Upper lobe of right lung (tissue), 1 donor: ENCODE measurements at places on chromosomes 4 and X. TPM values are rescaled to one million over a fixed set of nuclear protein-coding genes. Genes with fewer than 3 reads are reported as not detected.

CT45A3 gene
- 0.58 TPM for total RNA-seq

ZNF732 gene
- total RNA-seq: 0.23 TPM

DNA sequence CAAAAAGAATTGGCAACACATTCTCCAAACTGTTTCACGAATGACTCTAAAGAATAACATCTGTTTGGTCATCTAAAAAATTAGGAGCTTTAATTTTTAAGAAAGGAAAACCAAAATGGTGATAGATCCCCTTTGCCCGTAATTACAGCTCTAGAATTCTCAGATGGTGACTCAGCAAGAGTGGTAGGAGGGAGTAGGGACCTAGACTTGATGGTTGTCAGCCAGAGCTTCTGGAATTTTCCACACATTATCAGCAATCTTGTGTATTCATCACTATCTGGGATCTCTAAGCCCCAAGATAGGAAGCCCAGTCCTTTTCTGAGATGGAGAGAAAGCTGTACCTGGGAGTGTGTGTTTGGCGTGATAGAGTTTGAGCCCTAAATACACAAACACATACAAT lies 103.9 kb upstream of the RAB40AL start:
- H3K4me3 ChIP-seq: no peak overlapping the region
- DNase-seq: no peak
- no peaks in the 10 kb centered on the region for H3K4me1 ChIP-seq

- H3K4me3 ChIP-seq: no peak overlapping the region
- no peaks in the 10 kb centered on the region for H3K27me3 ChIP-seq
- no peaks in the 10 kb centered on the region for H3K4me1 ChIP-seq
- H3K36me3 ChIP-seq: no peaks in the 10 kb centered on the region
Measured at GRCh38 chr4:16129336-16129735, 45.5 kb upstream of the PROM1 start.

DNA sequence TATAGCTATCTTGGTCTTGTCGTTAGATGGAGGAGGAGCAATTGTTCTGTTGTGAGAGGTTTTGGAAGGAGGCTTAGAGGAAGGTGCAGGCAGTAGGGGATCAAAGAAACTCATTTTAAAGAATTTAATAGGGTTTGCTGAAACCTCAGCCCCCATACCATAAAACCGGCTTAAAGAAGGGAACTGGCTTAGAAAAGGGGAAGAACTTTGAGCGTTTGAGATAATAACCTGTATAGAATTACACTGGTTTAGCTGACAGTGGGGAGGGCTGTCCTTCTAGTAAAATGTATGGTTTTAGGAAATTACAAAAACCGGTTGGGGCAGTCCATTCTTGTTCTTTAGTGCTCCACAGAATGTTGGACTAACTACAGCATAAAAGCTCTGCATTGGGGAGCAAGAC lies 128.1 kb downstream of the KDM6A start:
- no peaks in the 10 kb centered on the region for H3K36me3 ChIP-seq
- DNase-seq: no peak
- H3K27ac ChIP-seq: no peak overlapping the region

DNA sequence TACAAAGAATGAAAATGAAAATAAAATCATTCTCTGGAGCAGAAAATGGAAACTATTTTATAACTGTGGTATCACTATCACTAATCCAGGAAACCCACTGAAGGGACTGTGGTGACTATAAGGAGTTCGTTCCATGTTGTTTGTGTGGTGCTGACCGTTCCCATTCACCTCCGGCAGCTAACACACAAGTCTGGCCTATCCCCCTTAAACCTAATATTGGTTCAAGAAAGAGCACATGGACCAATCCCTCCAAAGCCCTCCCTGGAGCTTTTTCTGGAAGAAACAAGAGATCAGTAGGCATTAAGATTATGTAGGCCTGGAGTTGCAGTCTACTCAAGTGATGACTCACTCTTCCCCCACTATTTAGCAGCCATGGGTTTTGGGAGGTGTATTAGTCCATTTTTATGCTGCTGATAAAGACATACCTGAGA lies 25.9 kb upstream of the FAM241A start:
- no peak for DNase-seq
- no peaks in the 10 kb centered on the region for H3K4me1 ChIP-seq
- no peak overlapping the region for H3K4me3 ChIP-seq
- no peak overlapping the region for H3K27ac ChIP-seq

- H3K27me3 ChIP-seq: no peaks in the 10 kb centered on the region
- no peak overlapping the region for H3K27ac ChIP-seq
- H3K36me3 ChIP-seq: no peaks in the 10 kb centered on the region
- no peak overlapping the region for H3K4me3 ChIP-seq
- DNase-seq: no peak
Measured at GRCh38 chr4:43853565-43854264, 594.9 kb downstream of the KCTD8 start.

DNA sequence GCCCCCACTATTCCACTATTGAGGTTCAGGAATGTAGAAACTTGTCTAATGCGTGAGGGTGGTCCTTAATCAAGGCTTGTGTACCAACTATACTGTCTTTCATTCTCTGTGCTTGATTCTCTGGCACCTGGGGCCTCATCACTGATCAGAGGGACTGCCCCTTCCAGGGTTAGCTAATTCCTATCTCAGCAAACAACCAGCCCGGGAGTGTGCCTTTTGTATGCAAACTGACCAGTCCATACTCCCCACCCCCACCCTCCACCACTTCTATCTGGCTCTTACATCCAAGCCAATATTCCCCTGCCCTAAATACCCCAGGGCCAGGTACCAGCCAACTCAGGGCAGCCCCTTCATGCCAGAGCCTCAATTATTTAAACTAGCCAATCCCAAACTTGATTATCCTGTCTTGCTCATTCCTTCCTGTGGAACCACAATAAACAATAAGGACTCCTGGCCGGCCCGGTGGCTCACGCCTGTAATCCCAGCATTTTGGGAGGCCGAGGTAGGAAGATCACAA lies 59.3 kb downstream of the FTHL17 start:
- H3K4me3 ChIP-seq: no peak overlapping the region
- H3K4me1 ChIP-seq: no peaks in the 10 kb centered on the region
- H3K27ac ChIP-seq: no peak overlapping the region
- H3K27me3 ChIP-seq: no peaks in the 10 kb centered on the region
- H3K36me3 ChIP-seq: no peaks in the 10 kb centered on the region

- peak overlapping the region; percentile 42 for H3K27ac ChIP-seq
- no peak for DNase-seq
- H3K4me3 ChIP-seq: no peak overlapping the region
Measured at GRCh38 chr4:24800325-24800895, 5.0 kb downstream of the SOD3 start.

DNA sequence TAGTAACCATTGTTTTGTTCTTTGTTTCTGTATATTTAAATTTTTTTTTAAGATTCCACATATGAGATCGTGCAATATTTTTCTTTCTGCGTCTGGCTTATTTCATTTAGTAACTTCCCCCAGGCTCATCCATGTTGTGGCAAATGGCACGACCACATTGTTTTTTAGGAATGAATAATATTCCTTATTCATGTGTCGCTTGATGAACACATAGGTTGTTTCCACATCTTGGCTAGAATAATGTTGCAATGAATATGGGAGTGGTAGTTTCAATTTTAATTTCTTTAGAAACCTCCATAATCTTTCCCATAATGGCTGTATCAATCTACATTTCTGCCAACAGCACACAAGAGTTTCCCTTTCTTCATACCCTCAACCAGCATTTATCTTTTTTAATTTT lies 166.8 kb upstream of the NR3C2 start:
- no peak overlapping the region for H3K27ac ChIP-seq
- no peaks in the 10 kb centered on the region for H3K27me3 ChIP-seq
- DNase-seq: no peak
- H3K36me3 ChIP-seq: no peaks in the 10 kb centered on the region
- H3K4me3 ChIP-seq: no peak overlapping the region

DNA sequence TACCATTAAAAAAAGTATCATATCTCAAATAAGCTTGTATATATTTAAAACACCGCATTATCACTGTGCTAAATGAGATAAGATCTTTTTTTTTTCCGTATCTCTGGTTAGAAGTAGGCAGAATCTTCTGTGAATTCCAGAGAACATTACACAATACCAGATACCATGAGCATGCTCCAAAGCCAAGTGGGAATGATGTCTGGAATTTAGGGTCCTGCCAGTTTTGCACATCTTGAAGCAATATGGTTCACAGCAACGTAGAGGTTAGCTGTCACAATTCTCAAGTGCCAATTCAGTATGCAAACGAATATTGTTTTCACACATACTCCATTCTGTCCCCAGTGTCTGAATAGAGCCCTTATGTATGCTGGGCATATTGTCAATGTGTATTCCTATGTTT lies 127.5 kb upstream of the NEIL3 start:
- DNase-seq: no peak
- H3K27ac ChIP-seq: no peak overlapping the region
- H3K27me3 ChIP-seq: no peaks in the 10 kb centered on the region
- H3K4me3 ChIP-seq: no peak overlapping the region
- peaks cover 6% of the 10 kb centered on the region for H3K4me1 ChIP-seq
- H3K36me3 ChIP-seq: no peaks in the 10 kb centered on the region

GRCh38 chr4:87166296-87166854 lies 54.0 kb downstream of the KLHL8 start:
- no peak for DNase-seq
